Activated naive CD4-positive, alpha-beta T cell treated with Interleukin-2 at 50 U/mL for 16 hours (primary cell): ENCODE measurements at places on chromosomes 3 and 15.

DNA sequence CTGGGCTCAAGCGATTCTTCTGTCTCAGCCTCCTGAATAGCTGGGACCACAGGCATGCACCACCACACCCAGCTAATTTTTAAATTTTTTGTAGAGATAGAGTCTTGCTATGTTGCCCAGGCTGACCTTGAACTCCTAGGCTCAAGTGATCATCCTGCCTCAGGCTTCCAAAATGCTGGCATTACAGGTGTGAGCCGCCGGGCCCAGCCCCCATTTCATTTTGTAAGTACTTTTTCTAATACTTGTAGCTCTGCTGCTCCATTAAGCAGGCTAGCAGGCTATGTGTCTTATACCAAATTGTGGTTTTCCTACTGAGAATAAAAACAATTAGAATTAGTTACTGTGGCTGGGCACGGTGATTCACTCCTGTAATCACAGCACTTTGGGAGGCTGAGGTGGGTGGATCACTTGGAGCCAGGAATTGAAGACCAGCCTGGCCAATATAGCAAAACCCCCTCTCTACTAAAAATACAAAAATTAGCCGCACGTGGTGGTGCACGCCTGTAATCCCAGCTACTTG is 22.4 kb downstream of the NIPA1 start:
- DNase-seq, result no peak

DNA sequence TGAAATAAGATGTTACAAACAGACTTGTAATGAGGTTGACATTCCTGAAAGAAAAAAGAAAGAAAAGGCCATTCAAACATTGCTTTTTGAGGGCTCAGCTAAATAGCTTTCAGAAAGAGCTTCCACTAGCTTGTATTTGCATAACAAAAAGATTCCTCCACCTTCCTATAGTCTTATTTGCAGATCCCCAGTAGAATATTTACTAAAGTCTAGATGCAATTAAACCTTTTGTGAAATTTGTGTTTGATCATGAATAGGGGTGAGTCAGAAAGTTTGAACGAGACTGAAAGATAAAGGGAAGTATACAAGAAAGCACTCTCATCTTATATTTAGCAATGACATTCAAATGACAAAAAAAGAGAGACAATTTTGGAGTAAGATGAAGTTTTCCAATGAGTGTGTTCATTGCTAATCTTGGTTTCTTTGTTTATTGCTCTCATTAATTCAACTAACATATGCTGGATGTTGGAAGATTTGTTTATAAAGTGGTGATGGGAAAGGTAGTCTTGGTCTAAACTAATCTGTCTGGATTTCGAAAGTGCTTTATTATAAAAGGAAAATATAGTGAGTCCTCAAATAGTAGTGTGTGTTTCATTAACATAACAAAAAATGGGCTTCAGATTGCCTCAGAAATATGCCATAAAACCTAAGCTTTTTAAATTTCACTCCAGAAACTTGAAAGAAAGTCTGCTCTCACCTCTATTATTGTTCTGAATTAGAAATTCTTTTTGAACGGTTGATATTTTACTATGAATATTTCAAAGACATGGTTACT is 9.1 kb upstream of the CADPS start:
- DNase-seq, result no peak

DNA sequence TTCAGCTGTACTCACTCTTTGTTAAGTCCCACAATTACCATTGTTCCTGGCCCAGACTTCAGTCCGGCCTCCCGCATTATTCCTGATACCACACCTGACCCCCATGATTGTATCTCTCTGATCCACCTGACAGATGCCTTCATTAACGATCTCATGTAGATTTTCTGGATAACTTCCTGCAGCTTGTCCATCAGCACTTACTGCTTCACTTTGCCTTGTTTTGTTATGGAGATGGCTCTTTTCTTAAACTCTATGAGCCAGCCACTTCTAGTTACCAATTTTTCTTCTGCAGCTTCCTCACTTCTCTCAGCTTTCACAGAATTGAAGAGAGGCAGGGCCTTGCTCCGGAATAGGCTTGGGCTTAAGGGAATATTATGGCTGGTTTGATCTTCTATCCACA is 1044.2 kb downstream of the PLOD2 start:
- DNase-seq, result no peak

- DNase-seq, result no peak
Measured at GRCh38 chr15:85913461-85913860, 118.7 kb upstream of the KLHL25 start.

GRCh38 chr3:14222457-14222856 is 43.8 kb downstream of the LSM3 start:
- no peak for DNase-seq
